A549 treated with AZD2906 at 1 μM for 4 hours (cell line): ENCODE measurements at places on chromosomes 5 and 9. TPM values are rescaled to one million over a fixed set of nuclear protein-coding genes. Genes with fewer than 3 reads are reported as not detected.

THBS4 gene
- 0.03 to 0.07 TPM (median 0.06 TPM) in 3 of 5 replicates, not detected in the others for total RNA-seq

INSL4 gene
- 14.4 to 17.2 TPM (median 16.2 TPM) in 5 replicates for total RNA-seq

FGF1 gene
- total RNA-seq: 0.24 to 0.61 TPM (median 0.39 TPM) in 5 replicates

PCDHB6 gene
- total RNA-seq: 0.84 to 1.1 TPM (median 0.90 TPM) in 5 replicates

RANBP17 gene
- total RNA-seq: 1.8 to 3.2 TPM (median 2.3 TPM) in 5 replicates

MSH3 gene
- 5.8 to 8.3 TPM (median 6.9 TPM) in 5 replicates for total RNA-seq

PCDHB12 gene
- 0.01 to 0.02 TPM in 2 of 5 replicates, not detected in the others for total RNA-seq

ARHGEF37 gene
- 2.4 to 2.8 TPM (median 2.6 TPM) in 5 replicates for total RNA-seq

SH2D3C gene
- total RNA-seq: 0.05 to 0.16 TPM (median 0.08 TPM) in 4 of 5 replicates, not detected in the other

FCHO2 gene
- total RNA-seq: 14.2 to 16.0 TPM (median 15.4 TPM) in 5 replicates

PPP3R2 gene
- not detected in 5 replicates for total RNA-seq

GAS1 gene
- total RNA-seq: 0.09 to 0.19 TPM (median 0.12 TPM) in 5 replicates

GPR21 gene
- not detected in 5 replicates for total RNA-seq

CARTPT gene
- total RNA-seq: not detected in 5 replicates

TXNDC8 gene
- total RNA-seq: not detected in 5 replicates

NUDCD2 gene
- total RNA-seq: 27.9 to 33.8 TPM (median 31.8 TPM) in 5 replicates

TUSC1 gene
- 3.4 to 7.1 TPM (median 7.0 TPM) in 5 replicates for total RNA-seq

GIN1 gene
- total RNA-seq: 3.7 to 5.2 TPM (median 4.2 TPM) in 5 replicates

RNF180 gene
- 0.18 to 0.38 TPM (median 0.29 TPM) in 5 replicates for total RNA-seq

CDKN2B gene
- total RNA-seq: not detected in 5 replicates

PTGS1 gene
- 1.5 to 2.0 TPM (median 1.8 TPM) in 5 replicates for total RNA-seq
